ENCODE measurements at places on chromosomes 3 and 15.

DNA sequence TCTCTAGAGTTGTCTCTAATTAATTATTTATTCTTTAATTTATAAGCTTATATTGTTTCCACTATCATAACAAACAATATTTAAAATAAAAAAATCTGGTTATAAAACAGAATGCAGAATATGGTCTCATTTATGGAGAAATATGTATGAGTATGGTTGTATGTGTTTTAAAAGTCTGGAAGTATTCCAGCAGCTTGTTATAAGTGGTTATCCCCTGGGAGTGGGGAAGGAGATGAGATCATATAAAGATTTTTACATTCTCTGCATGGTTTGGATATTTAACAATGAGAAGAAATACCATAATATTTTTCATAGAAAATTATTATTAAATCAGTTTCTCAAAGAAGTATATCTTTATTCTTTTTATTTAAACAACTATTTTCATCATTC, 135.4 kb upstream of the MB21D2 start:
- DNase-seq = no peak

DNA sequence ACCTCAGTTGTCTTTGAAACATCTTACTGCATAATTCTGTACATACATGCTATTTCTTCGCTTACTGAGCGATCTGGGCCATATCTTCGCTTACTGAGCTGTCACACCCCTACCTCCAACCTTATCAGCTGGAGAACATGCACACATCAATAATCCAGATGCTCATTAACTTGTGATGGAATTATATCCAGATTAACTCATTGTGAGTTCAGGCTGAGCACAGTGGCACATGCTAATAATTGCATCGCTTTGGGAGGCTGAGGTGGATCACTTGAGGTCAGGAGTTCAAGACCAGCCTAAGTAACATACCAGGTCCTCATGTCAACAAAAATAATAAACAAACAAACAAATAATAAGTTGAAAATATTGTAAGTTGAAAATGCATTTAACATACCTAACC, 19.3 kb upstream of the ANXA2 start:
- DNase-seq = no peak

- no peak for DNase-seq
Observed at GRCh38 chr3:174857301-174857700, 1.8 kb upstream of the NAALADL2 start.

GRCh38 chr3:89275001-89275400, 167.6 kb downstream of the EPHA3 start:
- no peak for DNase-seq
